ENCODE measurements at places on chromosomes 3 and 15.

DNA sequence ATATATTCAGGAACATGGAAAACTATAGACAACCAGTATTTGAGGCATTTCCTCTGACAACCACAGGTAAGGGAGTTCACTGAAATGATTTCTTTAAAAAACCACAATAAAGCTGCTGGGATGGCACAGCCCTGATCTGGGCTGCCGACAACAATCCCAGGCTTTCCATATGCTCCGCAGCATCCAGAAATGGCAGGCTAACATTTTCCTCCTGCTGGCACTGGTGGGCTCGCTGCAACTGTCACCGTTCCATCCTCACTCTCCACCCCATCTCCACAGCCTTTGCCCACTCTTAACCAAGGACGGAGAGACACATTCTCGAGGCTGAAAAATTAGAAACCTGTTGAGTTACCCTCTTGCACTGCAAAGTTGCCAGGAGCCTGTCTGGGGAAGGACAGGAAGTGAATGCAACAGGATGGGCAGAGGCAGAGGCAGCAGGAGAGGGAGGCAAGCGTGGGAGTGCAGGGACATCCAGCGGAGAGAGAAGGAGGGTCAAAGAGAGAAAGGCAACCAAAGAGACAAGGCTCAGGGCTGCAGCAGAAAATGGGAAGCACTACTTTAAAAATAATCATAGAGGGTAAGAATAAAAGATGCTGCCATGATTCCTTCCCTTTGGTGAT lies 79.0 kb upstream of the ARRDC4 start:
- no peak for DNase-seq

DNA sequence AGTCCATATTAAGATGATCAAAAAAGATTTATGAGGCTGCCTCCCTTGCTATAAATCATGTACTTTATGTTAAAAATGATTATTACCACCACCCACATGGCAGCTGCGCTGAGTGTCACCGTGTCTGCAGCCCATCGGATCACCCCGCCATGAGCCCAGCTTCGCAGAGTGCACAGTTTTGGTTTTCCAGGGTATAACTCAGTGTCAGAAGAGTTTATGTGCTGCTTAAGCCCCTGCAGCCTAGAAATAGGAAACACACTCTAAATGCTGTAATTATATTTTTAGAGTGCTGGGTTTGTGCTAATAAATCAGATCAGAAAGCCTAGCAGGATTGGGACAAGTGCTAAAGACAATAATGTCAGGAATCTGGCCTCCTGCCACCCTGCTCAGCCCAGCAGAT lies 54.7 kb upstream of the ONECUT1 start:
- no peak for DNase-seq

DNA sequence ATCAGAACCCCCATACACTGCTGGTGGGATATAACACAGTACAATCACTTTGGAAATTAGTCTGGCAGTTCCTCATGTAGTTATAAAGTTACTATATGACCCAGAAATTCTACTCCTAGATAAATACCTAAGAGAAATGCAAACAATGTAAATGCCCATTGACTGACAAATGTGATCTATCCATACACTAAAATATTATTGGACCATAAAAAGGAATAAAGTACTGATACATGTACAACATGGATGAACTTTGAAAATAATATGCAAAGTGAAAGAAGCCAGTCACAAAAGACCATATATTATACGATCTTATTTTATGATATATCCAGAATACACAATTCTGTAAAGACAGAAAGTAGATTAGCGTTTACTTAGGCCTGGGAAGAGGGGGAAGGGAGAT lies 7.8 kb downstream of the IMPG2 start:
- DNase-seq = no peak

DNA sequence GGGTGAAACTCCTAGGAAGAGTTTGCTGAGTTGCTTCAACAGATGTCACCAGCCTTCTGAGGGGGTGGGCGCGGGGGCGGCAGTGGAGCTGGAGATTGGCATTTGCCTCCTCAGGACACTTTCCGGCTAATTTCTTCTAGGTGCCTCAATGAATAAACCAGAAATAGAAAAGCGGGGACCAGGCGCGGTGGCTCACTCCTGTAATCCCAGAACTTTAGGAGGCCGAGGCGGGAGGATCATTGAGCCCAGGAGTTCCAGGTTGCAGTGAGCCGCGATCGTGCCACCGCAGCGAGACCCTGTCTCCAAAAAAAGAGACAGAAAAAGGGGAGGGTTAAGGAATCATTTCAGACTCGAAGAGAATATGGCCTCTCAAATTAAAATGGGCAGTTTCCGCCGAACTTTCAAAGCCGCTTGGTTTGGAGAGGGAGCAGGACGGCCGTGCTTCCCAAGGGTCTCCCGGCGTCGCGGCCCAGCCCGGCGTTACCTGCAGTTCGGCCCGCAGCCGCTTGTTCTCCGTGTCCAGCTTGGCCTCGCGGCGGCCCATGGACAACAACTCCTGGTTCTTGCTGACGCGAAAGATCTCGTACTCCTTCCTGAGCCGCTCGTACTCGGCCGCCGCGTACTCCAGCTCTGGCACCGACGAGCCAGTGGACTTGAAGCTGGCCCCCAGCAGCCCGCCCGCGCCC lies 587 bp downstream of the NPHP3 start:
- no peak for DNase-seq

- DNase-seq = no peak
These were observed 13.4 kb downstream of the RTP1 start for GRCh38 chr3:187210545-187211327.

DNA sequence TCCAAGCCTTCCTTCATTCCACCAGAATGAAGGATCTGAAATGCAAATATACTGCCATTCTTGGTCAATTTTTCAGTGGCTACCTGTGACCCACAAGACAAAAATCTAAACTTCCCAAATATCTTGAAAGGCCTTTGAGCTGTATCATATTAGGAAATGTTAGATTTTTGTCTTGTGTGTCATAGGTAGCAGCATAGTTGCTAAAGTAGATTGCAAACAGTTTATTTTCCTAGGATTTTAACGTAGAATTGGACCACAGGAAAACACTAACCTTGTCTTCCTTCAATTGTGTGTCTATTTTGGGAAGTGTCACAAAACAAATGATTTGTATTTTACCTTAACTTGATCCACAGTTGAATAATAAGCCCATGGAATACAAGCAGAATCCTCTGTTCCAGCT lies 42.4 kb downstream of the CP start:
- no peak for DNase-seq

- DNase-seq = peak; percentile 20
These were observed 216.1 kb downstream of the SLCO3A1 start for GRCh38 chr15:92069308-92070250.

DNA sequence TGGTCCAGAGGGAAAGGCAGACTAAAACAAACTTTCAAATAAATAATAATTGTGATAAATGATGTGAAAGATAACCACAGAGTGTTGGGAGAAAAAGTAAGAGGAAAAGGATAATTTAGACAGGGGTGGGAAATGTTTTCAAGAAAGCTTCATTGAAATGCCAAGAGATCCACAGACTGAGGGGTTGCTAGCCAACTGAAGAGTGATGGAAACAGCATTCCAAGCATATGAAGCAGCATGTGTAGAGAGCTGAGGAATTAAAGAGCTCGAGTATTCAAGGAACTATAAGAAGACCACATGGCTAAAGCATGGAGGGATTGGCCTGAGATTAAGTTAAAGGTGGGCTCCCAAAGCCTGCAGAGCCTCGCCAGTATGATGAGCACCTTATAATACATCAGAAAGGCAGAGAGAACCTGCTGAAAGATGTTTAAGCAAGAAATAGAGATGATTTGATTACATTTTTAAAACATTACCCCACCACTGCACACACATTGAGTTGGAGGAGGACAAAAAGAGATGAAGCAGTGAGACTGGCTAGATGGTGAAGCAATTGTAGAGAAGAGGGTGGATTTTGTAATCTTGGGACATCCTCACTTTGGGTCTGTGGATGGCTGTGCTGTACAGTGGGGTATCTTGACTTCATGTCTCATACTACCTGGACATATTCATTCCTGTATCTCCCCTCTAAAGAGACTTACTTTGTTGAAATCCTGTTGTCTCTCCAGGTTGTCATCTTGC lies 100.8 kb downstream of the STAC start:
- no peak for DNase-seq

GRCh38 chr15:96166223-96167200 lies 164.0 kb upstream of the NR2F2 start:
- DNase-seq = no peak

DNA sequence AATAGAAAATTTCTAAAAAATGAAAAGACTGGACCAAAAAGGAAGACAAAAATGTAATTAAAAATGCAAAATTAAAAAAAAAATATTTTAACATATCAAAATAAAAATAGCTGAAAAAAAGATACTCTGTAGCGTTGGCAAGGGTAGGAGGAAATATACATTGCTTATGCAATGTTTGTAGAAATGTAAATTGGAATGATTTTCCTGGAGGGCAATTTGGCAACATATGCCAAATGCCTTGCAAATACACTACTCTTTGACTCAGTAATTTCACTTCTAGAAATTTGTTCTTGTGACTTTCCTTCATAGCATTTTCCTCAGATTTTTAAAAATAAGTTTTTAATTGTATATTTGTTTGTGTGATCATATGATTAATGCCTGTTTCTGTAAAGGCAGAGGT lies 296.6 kb downstream of the ZNF621 start:
- DNase-seq = no peak

- DNase-seq = no peak
These were observed 2.2 kb upstream of the INTS14 start for GRCh38 chr15:65612949-65613744.

Measured in activated CD8-positive, alpha-beta memory T cell treated with anti-CD3 and anti-CD28 coated beads for 1 hour (primary cell).